ENCODE measurements at places on chromosomes 2 and 18.

- DNase-seq, result peak; percentile 48
Measured at GRCh38 chr2:196046123-196046917, 22.3 kb downstream of the DNAH7 start.

DNA sequence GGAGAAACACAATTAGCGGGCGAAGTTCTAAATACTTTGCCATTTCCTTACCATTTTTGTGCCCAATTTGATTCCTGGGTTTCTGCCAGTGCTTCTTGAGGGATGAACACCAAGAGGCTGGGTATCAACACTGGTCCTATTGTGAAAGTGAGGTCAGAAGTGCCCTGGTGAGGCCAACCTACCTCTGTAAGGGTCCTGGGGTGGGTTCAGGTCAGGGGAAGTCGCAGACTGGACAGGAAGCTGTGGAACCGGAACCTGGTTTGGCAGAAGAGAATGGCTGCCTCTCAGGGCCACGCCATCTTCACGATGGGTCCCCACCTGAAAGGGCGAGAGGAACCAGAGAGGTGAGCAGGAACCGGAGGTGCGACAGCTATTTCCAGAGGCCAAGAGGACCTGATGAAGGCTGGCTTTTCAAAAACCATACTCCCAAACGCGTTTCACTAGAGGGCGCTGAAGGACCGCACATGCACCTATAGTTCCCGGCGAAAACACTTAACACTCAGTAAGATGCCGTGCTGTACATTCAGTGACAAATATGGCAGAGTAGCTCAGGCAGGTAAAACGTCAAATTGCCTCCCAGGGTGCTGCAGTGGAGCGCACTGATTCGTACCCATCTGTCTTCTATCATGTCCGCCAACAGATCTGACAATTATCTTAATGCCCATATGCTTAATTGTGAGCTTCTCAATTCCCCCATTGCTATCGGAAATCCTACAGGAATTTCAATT is 275.3 kb upstream of the CCDC68 start:
- peak; percentile 60 for DNase-seq

DNA sequence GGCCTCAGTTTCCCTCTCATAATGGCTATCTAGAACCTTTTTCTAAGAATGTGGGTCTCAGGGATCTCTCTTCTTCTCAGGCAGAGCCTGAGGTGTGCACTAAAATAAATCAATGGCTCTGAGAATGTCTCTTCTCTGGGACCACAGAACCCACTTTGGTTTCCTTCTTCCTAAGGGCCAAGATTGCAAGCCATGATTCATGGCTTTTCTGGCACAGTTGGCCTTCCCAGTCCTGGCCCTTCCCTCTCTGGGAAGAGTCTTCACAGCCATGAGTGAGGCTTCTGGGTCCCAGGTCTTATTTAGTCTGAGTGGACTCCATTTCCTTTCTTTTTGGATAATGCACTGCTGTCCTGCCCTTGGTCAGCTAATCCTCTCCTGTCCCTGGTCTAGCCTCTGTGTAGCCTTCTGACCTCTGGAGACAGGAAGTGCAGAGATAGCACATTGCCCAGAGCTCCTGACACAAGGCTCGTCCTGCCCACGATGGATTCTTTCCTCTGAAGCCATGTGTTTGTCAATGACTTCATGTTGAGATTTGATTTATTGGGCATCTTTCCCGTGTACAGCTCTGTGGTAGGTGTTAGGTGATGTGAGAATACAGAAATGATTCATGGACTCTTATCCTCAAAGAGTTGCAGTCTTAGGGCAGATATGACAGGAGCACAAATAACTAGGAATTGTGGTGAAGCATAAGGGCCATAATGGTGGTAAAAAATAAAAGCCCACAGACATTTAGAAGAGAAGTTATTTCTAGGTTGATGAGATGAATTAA is 245.0 kb downstream of the CLIP4 start:
- DNase-seq, result no peak

DNA sequence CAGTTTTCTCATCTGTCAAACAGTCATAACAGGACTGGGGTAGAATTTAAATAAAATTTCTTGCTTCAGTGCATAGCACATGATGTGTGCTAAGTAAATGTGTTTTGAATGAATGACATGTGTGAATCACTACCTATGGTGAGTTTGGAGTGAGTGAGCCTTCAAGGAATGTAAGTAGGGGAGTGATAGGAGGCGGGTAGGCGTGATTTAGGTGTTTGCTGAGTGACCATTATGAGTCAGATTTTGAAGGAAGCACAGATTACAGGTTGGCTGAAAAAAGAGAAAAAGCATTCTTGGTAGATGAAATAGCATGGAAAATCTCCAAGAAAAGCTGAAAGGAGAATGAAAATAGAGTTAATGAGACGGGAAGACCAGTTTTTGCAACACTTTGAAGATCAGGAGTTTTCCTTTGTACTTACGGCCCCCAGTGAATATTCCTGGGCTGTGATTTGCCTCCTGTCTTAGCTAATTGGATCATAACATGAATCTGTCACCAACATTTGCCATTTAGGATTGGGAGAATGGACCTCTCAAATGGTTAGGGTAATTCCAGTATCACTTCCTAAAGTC is 136.9 kb upstream of the GATA6 start:
- peak; percentile 81 for DNase-seq

- DNase-seq, result no peak
Measured at GRCh38 chr18:9434122-9434701, 41.1 kb upstream of the RALBP1 start.

DNA sequence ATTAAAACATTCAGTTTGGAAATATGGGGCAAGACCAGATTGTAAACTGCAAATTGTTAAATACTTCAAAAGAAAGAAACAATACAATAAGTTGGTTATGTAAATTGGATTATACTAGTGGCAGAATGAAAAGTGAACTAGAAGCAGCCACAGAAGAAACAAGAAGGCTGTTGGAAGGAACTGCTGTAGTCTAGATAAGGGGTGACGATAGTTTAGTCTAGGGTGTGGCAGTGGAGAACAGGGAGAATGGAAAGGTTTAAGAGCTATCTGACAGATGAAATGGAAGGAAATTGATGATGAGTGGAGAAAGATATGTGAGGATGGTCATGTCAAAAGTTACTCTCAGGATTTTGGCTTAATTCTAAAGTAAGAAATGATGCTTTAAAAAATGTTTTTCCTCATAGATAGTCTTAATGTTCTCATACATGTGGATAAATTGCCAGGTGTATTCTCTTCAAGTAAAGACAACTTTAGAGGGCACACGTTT is 179.7 kb downstream of the GPD2 start:
- DNase-seq, result no peak

- no peak for DNase-seq
Measured at GRCh38 chr2:45859682-45860081, 208.2 kb downstream of the PRKCE start.

DNA sequence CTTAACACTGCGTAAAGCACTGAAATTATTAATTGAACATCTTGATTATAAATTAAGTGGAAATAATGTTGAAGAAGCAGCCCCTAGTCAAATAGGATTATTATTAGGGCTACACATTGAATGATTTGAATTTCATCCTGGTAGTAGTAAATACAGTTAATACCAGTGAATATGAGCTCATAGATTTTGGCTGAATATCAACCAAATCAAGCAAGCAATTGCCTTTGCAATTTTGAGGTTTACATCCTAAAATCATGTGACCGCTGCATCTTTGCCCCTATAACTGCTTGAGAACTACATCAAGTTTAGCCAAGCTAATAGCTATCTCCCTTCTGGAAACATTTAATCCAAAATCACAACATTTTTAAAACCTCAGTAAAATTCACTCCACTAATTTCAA is 801.2 kb upstream of the PIK3C3 start:
- DNase-seq, result no peak

DNA sequence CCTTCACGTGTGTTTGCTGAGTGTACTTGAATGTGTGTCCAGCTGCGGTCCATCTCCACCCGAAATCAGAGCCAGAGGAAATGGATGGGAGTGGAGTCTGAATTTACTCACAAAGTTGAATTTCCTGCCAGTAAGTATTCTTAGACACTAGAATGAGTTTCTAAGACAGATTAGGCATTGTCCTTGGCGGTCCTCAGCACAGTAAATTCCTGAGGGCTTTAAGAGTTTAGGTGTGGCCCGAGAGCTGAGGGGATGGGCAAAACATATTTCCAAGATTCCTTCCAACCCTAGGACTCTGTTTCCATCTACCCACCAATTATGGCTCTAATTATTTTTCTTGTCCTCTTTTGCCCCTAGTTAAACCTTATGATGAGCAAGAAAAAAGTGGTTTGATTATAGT is 90.3 kb upstream of the PHLPP1 start:
- DNase-seq, result peak; percentile 30

- no peak for DNase-seq
Measured at GRCh38 chr2:69720404-69720803, 21.5 kb upstream of the ANXA4 start.

- no peak for DNase-seq
Measured at GRCh38 chr2:190627448-190628412, 21.2 kb upstream of the NAB1 start.

GRCh38 chr2:20513946-20514345 is 67.1 kb downstream of the RHOB start:
- no peak for DNase-seq

DNA sequence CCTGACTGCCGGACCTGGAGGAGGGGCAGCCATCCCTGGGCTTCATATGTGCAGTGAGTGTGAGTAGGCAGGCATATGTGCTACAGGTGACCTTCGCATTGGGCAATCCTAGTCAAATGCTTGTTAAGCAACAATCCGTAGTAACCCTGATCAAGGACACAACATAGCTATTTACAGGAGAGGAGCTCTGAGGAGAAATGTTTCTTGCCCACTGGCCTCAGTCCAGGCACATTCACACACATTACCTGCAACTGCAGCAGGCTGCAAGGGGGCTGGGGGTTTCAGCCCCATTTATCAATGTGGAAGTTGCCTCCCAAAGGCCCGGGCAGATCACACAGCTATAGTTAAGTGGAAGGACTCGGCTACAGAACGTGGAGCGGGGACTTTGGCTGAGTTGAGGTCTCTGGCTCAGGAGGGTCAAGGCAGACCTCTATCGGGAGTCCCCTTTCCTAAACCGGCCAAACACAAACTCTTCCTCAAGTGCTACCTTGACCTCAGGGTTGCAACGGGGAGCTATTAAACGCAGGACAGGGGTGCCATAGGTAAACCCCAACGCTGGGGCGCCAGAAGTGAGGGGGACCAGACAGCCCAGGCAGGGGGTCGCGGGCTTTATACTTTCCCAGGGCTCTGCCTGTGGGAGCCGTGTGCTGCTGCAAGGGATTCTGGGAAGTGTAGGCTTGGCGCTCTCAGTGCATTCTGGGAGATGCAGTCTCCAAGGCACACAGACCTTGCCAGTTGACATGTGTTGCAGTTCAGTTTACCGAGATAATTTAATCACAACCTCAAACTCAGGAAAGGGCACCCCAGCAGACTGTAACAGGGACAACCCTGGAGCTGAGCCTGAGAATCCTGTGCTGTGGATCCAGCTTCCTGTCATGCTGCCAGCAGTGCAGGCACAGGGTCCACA is 9.4 kb downstream of the KHK start:
- DNase-seq, result no peak

GRCh38 chr2:106028192-106028591 is 165.9 kb downstream of the UXS1 start:
- DNase-seq, result no peak

Measured in H4 (cell line).